Lung (tissue), 17 donors: ENCODE measurements at places on chromosomes 3 and 15. TPM values are rescaled to one million over a fixed set of nuclear protein-coding genes. Genes with fewer than 3 reads are reported as not detected.
A peak's percentile ranks its signal among the peaks of the same experiment; 100 is the strongest.

- no peak overlapping the region for H3K4me3 ChIP-seq
- DNase-seq = no peak
- H3K27ac ChIP-seq = no peak overlapping the region
- no peaks in the 10 kb centered on the region for H3K36me3 ChIP-seq
Observed at GRCh38 chr3:65824166-65824565, 214.6 kb downstream of the MAGI1 start.

DNA sequence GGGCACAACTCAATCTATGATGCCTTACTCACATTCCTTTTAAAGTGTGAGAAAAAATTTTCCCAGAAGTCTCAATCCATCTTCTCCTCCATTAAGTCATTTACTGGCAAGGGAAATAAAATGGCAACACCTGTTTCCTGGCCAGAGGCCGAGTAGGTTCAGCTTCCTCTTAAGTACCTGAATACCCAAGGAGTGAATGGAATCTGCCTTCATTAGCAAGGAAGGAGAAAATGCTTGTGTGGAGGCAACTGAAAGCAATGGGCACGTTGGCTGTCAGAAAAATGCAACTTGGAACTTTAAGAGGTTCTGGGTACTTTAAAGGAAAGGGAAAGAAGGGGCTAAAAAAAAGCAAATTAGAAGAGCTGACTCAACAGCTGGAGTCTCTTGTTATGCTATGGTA is 423.6 kb upstream of the ARL6 start:
- DNase-seq = no peak
- H3K4me3 ChIP-seq = no peak overlapping the region
- H3K36me3 ChIP-seq = no peaks in the 10 kb centered on the region
- no peak overlapping the region for H3K27ac ChIP-seq

The ROPN1B gene
- total RNA-seq = 0.34 TPM

- no peaks in the 10 kb centered on the region for H3K4me1 ChIP-seq
- no peak overlapping the region for H3K27ac ChIP-seq
- H3K27me3 ChIP-seq = no peaks in the 10 kb centered on the region
- no peak for DNase-seq
Observed at GRCh38 chr3:35338186-35338585, 301.1 kb upstream of the ARPP21 start.

GRCh38 chr15:74431645-74432044 is 2.1 kb downstream of the SEMA7A start:
- H3K27me3 ChIP-seq = peaks cover 12% of the 10 kb centered on the region
- no peak overlapping the region for H3K4me3 ChIP-seq
- no peaks in the 10 kb centered on the region for H3K36me3 ChIP-seq
- no peak overlapping the region for H3K27ac ChIP-seq
- DNase-seq = no peak
- no peaks in the 10 kb centered on the region for H3K4me1 ChIP-seq

DNA sequence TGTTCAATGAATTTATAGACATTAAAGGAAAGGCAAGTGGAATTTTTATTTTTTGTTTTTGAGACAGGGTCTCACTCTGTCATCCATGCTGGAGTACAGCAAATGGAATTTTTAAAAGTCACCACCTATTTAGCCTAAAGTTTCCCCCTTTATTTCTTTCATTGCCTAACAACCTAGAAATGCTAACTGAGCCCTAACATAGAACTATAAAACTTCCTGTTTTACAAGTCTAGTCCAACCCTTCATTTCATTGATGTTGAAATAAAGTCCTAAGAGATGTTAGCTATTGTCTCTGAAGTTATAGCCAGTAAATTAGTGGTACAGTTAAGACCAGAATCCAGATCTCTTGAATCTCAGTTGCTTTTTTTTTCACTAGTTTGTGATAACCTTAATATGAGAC is 39.0 kb downstream of the MAPK6 start:
- no peak overlapping the region for H3K4me3 ChIP-seq
- no peaks in the 10 kb centered on the region for H3K4me1 ChIP-seq
- no peaks in the 10 kb centered on the region for H3K27me3 ChIP-seq
- DNase-seq = no peak
- peaks cover 45% of the 10 kb centered on the region for H3K36me3 ChIP-seq

DNA sequence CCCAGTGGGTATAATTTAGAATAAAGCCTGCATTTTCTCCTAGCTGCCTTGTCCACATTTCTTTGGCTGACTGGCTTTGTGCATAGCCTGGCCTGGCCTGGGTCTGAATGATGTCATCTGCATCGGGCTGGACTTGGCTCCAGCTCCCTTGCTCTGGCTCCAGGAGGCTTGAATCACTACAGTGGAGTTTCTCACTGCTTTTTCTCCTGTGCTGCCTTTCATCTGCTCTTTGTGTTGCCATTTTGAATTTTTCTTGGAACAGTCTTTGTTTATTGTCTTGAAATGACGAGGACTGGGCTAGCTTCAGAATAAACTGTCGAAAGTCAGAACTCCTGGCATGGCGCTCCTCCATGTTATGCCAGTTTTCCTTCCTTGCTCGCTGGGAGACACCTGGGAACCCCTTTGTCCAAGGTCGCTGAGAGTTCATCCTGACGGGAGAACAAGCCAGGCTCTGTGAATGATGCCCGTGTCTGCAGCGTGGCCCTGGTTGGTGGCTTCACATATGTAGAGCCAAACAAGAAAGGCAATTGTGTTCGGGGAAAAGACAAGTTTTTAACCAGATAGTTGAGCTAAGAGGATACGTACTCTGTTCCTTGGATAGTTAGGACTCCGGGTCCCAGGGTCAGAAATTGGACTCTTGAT is 258.9 kb downstream of the PDZRN3 start:
- DNase-seq = peak; percentile 87
- H3K27me3 ChIP-seq = no peaks in the 10 kb centered on the region
- H3K4me1 ChIP-seq = peaks cover 3% of the 10 kb centered on the region
